Activated T-cell treated with anti-CD3 and anti-CD28 coated beads, Interleukin-2, amount 50 U/mL, for 72 hours (primary cell): ENCODE measurements at places on chromosomes 2 and 18. TPM values are rescaled to one million over a fixed set of nuclear protein-coding genes. Genes with fewer than 3 reads are reported as not detected.

GRCh38 chr2:106831816-106832569 is 54.0 kb downstream of the ST6GAL2 start:
- no peaks in the 10 kb centered on the region for H3K27me3 ChIP-seq
- no peak overlapping the region for H3K4me3 ChIP-seq
- H3K27ac ChIP-seq, result no peak overlapping the region
- H3K4me1 ChIP-seq, result no peaks in the 10 kb centered on the region
- no peak for DNase-seq

GRCh38 chr2:235695602-235695895 is 201.7 kb downstream of the AGAP1 start:
- no peaks in the 10 kb centered on the region for H3K4me1 ChIP-seq
- H3K27me3 ChIP-seq, result no peaks in the 10 kb centered on the region
- H3K4me3 ChIP-seq, result no peak overlapping the region
- H3K36me3 ChIP-seq, result no peaks in the 10 kb centered on the region

DNA sequence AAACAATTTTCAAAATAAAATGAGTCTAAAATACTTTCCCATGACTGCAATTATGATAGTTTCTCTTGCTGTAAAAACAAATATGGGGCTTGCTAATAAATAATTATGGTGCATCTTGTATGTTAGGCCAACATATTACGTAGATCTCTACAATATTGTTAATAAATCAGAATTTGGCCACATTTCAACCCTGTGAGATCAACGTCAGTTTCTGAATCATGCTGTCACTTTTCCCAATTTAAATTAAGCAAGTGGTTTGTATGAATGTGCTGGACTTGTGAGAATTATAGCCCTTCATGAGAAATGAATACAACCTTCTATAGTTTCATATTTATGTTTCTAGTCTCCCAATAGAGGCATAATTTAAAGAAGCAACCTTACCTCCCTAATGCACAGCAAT is 808.9 kb downstream of the SUCLG1 start:
- H3K4me3 ChIP-seq, result no peak overlapping the region
- no peaks in the 10 kb centered on the region for H3K27me3 ChIP-seq
- no peak overlapping the region for H3K27ac ChIP-seq

The ANKMY1 gene
- 44.9 TPM for total RNA-seq

DNA sequence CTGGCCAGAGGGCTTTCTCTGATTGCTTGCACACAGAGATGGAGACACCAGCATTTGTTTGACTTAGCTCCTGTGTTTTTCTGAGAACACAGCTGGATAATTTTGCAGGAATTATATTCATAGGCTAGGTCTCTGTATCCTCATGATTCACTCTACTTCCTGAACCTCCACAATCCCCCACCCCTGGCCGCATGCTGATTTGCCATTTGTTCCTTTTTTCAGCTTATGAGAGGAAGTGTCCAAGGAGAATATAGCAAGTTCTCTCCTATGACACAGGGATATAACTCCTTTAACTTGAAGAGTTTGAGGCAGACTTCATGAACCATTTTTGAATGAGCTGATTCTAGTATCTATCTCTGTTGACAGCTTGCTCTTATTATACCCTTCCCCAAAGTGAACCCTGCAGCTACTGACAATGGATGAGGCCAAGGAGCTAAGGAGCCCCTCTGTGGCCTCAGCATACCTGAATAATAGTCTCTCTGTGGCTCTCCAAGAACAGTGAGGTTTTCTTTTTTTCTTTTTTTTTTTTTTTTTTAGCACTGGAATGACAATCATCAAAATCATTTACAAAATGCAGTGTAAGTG is 15.4 kb downstream of the CAVIN2 start:
- DNase-seq, result no peak
- no peak overlapping the region for H3K27ac ChIP-seq
- H3K4me1 ChIP-seq, result no peaks in the 10 kb centered on the region
- H3K4me3 ChIP-seq, result no peak overlapping the region
- H3K36me3 ChIP-seq, result no peaks in the 10 kb centered on the region

- DNase-seq, result no peak
- H3K27me3 ChIP-seq, result no peaks in the 10 kb centered on the region
- no peaks in the 10 kb centered on the region for H3K4me1 ChIP-seq
Measured at GRCh38 chr2:209146682-209147320, 277.0 kb upstream of the MAP2 start.

The G6PC2 gene
- not detected for total RNA-seq

GRCh38 chr2:240468303-240469238 is 33.1 kb downstream of the GPC1 start:
- no peaks in the 10 kb centered on the region for H3K27me3 ChIP-seq
- H3K4me1 ChIP-seq, result no peaks in the 10 kb centered on the region
- H3K27ac ChIP-seq, result no peak overlapping the region
- no peak overlapping the region for H3K4me3 ChIP-seq
- H3K36me3 ChIP-seq, result no peaks in the 10 kb centered on the region
- no peak for DNase-seq

The TSPYL6 gene
- total RNA-seq, result not detected

GRCh38 chr2:182368446-182368845 is 58.4 kb downstream of the PDE1A start:
- no peaks in the 10 kb centered on the region for H3K4me1 ChIP-seq
- H3K27ac ChIP-seq, result no peak overlapping the region
- no peaks in the 10 kb centered on the region for H3K36me3 ChIP-seq

DNA sequence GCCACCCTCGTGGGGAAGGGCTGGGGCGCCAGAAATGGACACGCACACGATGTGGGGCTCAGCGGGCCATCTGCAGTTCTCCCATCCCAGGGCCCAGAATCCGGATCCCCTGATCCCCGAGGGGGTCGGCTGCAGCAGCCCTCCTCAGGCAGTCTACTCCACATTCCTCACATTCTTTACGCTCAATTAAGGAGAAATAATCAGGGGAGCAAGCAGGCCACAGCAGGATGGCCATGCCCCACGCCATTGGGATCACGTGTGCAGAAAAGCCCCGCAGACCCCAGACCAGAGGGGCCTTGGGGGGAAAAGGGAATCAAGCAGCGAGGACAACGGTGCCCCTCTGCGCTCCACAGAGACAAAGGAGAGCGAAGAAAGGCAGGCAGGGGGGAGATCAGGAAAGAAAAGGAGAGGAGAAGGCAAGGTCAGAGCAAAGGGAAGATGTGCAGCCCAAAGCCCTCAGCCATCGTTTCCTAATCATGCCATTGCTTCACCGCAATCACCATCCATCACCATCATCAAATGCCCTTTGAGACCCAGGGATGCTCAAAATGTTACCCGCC is 17.5 kb upstream of the PKDCC start:
- H3K4me1 ChIP-seq, result no peaks in the 10 kb centered on the region
- no peak overlapping the region for H3K27ac ChIP-seq
- no peak overlapping the region for H3K4me3 ChIP-seq
- H3K36me3 ChIP-seq, result no peaks in the 10 kb centered on the region
- no peak for DNase-seq
- peaks cover 38% of the 10 kb centered on the region for H3K27me3 ChIP-seq

The SRD5A2 gene
- total RNA-seq, result not detected

The HOXD12 gene
- not detected for total RNA-seq

DNA sequence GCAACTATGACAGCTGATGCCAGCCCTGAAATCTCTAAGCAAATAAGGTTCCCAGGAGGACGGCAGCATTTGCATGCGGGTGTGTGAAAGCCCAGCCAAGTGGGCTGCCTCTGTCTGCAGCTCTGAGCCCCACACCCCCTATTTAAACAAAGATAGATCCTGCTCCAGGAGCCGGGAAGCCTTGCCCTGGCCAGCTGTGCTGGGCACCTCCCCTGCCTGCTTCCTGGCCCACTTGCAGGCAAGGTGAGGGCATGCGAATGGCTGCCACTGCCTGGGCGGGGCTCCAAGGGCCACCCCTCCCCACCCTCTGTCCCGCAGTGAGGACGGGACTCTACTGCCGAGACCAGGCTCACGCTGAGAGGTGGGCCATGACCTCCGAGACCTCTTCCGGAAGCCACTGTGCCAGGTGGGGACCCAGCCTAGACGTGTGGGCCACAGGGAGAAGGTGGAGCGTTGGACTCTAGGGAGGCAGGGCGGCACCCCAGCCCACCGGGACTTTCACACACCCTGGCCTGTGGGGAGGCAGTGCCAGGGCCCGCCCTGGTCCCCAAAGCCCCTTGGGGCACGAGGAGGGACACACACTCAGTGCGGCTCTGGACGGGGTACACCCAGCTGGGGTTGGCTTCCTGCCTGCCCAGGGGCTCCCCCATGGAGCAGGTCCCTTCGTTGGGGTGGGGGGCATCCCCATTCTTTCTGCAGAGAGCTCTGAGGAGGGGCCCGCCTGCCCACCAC is at the start of gene ANO7:
Gene ANO7 (plus strand): TSS at position 317 of the 732 bp plus-strand sequence. CDS start 1,387 bp downstream, outside the sequence.
- no peak within 1 kb of the TSS for H3K4me3 ChIP-seq
- H3K4me1 ChIP-seq, result no peaks in the 10 kb centered on the region
- no peaks in the 10 kb centered on the region for H3K36me3 ChIP-seq

The BOLL gene
- total RNA-seq, result 0.10 TPM
